ENCODE measurements at places on chromosomes 12 and 14.

- DNase-seq, result no peak
Observed at GRCh38 chr12:131671871-131672270, 39.0 kb upstream of the SFSWAP start.

DNA sequence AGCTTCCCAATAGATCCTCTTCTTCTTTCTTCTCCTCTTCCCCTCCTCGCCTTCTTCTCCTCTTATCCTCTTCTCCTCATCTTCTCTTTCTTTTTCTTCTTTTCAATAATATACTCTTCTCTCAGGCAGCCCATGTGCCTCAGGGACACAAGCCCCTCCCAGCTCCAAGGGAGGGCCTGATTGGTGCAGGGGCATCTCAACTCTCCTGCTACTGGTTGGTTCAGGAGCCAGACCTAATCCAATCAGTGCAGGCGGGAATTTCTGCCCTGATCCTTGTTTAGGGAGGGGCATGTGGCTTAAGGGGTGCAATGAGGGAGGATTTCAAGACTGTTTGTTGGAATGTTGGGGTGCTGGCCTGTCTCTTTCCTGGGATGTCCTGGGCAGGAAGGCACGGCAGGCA lies 9.0 kb downstream of the SERPINA12 start:
- no peak for DNase-seq

GRCh38 chr12:129467726-129468125 lies 436.1 kb downstream of the TMEM132D start:
- DNase-seq, result no peak

DNA sequence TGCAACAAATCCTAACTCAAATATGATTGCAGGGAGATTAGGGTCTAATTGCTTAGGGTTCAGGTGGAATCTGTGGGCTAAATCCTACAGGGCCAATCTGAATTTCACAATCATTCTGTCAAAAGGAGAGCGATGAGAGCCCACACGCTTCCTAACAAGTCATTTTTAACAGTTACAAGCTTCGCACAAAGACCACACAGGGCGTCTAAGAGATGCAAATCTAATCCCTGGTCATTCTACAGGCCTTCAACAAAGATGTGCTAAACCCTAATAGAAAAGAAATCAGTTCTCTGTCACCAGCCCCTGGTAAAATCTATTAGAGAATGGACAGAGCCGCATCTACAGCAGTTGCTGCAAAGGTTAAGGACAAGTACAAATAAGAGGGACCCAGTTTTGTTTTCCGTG lies 15.3 kb downstream of the NKX2-1 start:
- DNase-seq, result no peak

- DNase-seq, result peak; percentile 39
Observed at GRCh38 chr14:24984846-24985589, 64.9 kb downstream of the STXBP6 start.

DNA sequence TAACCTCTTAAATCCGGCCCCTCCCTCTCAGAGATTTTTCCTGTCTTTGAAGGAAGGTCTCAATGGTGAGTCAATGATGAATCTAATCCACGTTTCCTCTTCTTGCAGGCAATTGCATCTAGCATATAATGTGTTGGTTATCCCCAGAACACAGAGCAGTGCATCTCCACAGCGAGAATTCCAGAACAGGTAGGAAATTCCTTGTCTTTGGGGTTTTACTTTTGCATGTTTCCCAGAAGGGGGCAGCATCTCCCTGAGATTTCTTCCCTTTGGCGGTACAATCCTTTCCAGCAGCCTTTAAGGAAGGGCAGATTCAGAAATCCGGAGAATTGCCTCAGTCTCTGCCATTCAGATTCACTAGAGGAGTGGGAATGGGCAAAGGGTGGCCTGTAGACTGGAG lies 128.0 kb downstream of the KCNA5 start:
- peak; percentile 72 for DNase-seq

Measured in urothelium cell line (cell line).